Stimulated activated CD4-positive, alpha-beta T cell treated with anti-CD3 and anti-CD28 coated beads, Interleukin-1b, Interleukin-23, amount 100 ng/mL, for 24 hours (primary cell): ENCODE measurements at places on chromosomes 4 and X.

DNA sequence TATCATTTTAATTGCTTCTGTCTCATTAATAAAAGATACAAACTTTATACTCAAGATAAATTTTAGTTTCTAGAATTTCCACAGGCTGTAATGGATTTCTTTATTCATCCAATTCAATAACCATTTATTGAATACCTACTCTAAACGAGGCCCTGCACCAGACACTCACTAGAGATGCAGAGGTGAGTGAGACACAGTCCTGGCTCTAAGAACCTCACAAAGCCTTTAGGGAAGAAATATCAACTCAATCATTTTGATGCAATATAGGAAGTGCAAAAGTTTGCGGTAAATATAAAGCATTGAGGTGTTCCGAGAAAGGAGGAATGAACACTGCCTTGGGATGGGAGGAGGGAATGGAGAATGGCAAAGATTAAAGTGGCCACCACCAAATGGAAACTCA, 81.6 kb upstream of the SH3RF1 start:
- no peak for DNase-seq

DNA sequence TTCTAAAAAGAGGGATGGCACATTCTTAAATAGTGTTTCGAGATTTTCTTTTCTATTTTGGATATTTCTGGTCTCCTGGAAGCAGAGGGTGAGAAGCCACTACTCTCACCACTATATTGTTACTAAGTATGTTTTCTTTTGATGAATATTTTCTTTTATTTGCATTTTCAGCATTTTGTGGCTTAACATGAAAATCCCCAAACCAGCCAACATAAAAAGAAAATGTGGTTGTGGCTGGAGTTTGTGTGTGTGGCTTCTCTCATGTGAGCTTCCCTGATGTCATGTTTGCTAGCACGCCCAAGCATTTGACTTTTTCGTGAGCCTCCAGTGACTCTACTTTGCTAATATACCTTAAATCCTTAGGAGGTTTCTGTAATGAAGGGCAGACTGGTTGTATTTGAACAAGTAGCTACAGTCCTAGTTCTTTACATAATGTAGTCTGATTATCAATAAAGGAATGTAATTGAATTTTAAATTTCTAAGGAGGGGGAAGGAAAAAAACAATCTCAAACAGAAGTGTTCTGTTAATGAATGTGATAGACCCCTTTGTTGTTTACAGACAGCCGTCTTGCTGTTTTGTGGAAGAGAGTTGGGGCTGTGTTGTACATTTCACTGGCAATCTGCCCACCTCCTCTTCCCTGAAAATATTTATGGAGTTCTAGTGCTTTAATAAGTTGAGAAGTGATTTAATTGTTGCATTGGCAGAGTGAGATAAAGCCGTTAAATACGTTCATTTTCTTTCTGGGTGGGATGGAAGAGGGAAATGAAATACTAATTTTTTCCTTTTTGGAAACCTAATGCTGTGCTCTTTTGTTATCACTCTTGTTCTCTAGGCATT, 114.6 kb downstream of the ARHGAP10 start:
- DNase-seq: no peak

DNA sequence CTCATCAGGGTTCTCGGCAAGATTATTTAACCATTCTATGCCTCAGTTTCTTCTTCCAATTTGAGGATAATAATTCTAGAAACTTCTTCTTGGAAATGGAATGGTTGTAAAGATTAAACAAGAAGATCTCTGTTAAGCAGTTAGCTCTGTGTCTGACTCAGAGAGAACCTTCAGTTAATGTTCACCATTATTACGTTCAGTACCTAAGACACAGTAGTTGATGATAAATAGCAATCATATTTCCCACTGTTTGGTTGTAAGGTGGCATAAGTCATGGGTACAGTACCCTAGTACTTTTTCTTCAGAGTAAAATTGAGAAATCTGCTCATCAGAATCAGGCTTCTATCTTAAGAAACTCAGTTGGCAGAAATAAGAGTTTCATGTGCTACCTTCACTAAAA, 366.5 kb upstream of the BOD1L1 start:
- no peak for DNase-seq

DNA sequence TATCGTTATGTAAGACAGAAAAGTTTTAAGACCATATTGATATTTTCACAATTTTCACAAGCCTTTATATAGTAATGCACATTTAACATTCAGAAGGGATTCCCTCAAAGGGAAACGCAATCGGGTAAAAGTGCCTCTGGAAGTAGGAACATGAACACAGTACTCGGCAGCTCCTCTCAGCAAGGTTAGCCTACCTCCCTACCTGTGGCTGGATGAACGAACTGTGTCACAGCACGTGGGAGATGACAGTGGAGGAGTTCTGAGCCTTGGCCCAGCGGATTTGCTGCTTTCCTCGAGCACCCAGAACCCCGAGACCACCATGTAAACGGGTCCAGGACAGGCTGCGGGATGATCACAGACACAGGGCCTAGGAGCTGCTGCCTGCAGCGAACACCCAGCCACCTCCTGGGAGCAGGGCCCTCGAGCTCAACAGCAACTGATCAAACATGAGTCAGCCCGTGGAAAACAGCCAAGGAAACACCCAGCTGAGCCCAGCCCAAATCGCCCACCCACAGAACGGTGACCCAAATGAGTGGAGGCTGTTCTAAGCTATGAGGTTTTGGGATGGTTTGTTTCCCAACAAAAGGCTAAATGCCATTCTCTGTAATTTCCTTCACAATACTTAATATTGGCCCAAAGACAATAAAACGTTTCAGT, 30.4 kb downstream of the FAT1 start:
- DNase-seq: no peak

GRCh38 chr4:110515676-110516075, 39.7 kb downstream of the ENPEP start:
- no peak for DNase-seq

GRCh38 chrX:18887825-18888212, 96.1 kb downstream of the PHKA2 start:
- no peak for DNase-seq

- DNase-seq: no peak
Observed at GRCh38 chrX:39157006-39157405, 355.7 kb downstream of the MID1IP1 start.

DNA sequence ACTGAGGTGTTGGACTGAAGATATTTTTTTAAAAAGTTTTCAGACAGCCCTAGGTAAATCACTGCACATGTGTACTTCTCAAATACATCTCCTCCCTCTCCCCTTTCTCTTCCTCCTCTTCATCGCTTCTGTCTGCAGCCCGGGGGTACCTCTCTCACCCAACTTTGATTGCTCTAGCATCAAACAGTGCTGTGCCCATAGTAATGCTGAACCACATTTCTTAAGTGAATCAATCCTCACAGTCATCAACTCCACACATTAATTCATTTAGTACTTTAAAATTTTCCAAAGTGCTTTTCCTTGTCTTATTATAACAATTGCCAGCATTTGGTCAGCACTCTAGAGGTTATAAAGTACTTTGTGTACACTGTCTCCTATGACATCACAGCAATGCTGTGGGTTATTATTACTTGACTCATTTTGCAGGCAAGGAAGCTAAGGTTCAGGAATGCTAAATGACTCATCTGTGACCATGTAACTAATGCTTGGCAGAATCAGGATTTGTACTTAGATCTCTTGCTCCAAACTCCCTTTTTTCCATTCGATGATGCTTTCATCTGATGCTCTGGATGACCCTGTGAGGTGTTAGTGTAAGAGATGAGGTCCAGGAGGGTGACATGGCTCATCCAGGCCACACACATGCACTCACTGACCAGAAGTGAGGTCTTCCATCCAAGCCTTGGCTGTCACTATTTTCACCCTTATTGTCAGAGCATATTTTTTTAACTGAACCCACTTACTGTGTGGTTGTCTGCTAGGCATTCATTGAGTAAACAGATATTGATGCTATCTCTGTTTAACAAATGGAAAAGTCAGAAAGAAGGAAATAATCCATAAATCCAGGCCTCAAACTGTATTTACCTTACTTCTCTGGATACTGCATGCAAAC, 58.8 kb downstream of the RHOH start:
- no peak for DNase-seq

- no peak for DNase-seq
Observed at GRCh38 chrX:78168065-78168464, 28.6 kb upstream of the TAF9B start.

DNA sequence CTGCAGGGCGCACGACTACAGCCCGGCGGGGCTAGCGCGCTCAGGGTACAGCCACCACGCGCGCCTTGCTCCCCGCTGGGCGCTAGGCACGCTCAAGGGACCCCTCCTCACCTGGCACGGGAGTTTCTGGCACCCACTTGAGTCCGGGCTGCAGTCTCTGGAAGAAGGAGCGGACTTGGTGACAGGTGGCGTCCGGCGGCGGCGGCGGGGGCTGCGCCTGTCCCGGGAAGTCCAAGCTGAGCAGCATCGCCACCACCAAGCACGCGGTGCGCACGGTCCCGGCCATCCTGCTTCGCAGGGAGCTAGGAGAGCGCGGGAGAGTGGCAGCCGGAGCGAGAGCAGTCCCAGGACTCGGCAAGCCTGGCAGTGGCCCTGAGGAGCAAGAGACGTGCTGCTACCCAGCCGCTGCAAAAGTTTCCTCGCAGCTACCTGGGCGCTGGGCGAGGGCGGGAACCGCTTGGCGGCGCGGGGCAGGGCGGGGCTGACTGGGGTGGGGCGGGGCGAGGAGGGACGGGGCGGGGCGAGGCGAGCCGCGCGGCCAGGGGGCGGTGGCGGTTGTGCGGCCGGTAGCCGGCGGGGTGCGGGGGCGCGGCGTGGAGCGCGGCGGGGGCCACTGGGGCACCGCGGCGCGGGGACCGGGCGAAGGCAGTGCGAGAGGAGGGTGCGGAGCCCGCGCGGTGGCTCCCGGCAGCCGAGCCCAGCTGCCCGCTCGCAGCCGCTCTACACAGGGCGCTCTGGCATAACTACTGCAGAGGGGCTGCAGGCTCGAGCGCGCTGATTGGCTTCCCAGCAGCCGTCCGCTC, at the start of gene GPC3:
Gene GPC3 (minus strand): TSS at position 431 of the 803 bp plus-strand sequence.
- peak; percentile 16 for DNase-seq

DNA sequence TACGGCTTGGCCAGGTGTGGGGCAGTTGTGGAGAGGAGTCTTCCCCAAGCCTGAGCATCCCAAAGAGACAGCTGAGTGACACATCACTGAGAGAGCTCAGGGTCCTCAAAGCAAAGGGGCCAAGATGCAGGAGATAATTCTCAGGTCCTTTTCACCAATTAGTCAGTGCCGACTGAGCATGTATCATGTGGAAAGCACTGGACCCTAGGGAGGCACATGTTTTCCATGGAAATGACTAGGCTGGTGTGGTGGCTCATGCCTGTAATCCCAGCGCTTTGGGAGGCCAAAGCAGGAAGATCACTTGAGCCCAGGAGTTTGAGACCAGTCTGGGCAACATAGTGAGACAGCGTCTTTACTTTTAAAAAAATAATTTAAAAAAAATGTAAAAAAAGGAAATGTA, 67.3 kb upstream of the PRPS1 start:
- no peak for DNase-seq

- DNase-seq: no peak
Observed at GRCh38 chrX:110021258-110022022, 18.5 kb downstream of the TMEM164 start.

GRCh38 chr4:15131551-15131950, 129.3 kb downstream of the CPEB2 start:
- DNase-seq: no peak

- DNase-seq: no peak
Observed at GRCh38 chr4:22014222-22014741, 65.7 kb upstream of the KCNIP4 start.

GRCh38 chrX:3263681-3264126, 82.7 kb downstream of the MXRA5 start:
- DNase-seq: no peak

- DNase-seq: no peak
Observed at GRCh38 chr4:102614801-102615200, 113.6 kb downstream of the NFKB1 start.

DNA sequence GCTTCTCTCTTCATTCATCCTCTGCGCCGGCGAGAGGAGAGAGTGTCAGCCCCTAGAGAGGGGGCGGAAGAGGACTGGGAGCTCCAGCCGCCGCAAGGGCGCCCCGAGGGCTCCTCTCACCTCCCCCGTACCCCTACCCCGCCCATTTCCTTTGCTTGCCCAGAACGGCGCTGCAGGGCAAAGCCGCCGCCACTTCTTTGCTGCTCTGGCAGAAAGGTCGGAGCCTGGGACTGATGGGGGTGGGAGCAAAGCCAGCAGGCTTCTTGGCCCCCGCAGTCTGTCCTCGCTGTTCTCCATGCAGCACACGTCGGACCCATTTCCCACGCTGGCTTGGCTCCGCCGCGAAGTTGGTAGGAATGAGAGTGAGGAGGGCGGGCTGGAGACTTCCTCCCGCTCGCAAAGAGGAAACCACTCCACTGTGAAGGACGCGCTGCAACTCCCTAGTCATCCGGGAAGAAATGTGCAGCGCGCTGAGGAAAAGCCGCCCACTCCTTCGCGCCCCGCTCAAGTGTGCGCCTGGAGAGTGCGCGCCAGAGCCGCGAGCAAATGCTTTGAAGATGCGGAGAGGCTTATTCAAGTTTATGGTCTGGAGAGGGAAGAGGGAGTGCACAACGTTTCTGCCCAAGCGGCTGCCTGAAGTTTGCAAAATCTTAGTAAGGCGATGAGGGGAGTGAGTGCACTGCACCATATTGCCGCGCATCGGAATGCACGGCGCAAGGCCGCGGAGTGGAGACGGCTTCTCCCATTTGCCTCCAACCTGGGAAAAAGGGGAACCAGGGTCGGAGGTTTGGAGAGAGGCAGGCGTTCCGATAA, 2.8 kb upstream of the PCDH7 start:
- no peak for DNase-seq

DNA sequence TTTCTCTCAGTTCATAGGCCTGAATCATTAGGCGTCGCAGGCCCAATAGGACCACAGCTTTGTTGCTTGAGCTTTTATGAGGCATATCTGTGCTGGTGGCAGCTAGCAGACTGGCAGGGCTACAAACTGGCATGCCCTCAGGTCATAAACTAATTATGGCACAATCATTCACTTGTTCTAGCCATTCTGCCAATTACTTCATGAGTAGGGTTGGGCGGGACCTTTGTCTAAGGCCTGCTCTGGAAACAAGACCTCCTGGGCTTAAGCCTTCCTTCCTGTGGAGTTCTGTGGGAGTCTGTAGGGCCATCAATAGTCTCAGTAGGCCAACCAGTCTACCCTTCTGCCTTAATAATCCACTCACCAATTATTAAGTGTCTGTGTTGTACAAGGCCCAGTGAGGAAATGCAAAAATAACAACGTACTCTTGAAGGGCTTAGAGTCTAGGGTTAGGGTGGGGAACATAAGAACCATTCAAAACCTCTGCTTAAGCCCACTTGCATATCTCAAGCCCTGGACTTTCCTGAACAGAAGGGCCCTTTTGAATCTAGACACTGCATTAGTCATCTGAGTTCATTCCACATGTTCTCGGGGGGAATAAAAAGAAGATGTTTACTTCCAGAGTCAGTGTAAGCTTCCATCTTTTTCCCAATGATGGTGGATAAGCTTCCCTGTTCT, 44.5 kb downstream of the SHROOM4 start:
- no peak for DNase-seq
